ENCODE measurements at places on chromosomes 4 and X.

DNA sequence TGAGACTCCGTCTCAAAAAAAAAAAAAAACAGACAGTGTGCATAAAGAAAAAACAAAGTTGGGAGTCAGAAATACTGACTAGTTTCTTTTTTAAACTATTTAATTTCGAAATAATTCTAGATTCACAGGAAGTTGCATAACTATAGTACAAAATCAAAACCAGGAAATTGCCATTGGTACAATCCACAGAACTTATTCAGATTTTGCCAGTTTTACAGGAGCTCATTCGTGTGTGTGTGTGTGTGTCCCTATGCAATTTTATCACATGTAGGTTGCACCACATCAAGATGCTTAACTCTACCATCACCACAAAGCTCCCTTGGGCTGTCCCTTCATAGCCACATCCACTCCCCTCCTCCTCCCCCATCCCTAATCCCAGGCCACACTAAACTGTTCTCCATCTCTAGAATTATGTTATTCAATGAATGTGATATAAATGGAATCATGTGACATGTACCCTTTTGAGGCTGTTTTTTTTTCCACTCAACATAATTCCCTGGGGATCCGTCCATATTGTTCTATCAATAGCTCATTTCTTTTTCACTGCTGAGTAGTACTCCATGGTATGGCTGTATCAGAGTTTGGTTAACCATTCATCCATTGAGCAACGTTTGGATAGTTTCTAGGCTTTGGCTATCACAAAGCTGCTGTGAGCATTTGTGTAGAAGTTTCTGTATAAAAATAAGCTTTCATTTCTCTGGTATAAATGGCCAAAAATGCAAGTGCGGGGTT is 16.3 kb upstream of the DDX3X start:
- no peak for DNase-seq

GRCh38 chr4:167456619-167457018 is 222.3 kb upstream of the SPOCK3 start:
- DNase-seq: no peak

GRCh38 chrX:1781766-1782165 is 166.9 kb downstream of the ASMT start:
- DNase-seq: no peak

- DNase-seq: no peak
Observed at GRCh38 chr4:70667740-70668535, 1.6 kb upstream of the JCHAIN start.

GRCh38 chrX:135740681-135741149 is 27.3 kb downstream of the CT45A1 start:
- no peak for DNase-seq

DNA sequence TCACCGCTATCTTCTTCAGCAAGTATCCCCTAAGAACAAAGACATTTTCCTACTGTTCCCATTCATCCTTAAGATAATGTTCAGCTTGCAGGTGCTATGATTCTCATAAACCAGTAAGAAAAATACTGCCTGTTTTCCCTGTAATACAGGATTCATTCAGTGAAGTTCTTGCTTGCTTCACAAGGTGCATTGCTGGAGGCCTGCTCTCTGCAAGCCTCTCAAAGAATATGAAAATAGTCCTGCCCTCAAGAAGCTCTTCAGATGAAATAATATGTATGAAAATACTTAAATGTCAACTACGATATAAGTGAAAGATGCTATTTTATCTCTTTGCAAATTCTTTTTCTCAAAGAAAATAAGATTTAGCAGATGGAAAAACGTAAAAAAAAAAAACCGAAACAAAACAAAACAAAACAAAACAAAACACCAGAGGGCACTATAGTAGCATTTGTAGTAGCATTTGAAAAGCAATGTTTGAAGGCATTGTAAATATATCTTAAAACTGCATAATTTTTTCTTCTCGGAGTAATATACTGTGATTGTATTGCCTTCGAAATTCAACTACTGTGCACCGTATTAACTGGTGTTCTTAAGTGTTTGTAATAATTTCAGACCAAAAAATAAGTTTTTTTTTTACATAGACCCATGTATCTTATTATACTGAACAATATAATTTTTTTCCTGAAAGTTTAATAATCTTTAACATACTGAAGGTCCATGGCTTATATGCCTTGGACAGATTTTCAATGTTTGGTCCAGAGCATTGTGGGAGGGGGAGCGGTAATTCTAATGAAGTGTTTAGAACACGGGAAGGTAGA is 26.0 kb downstream of the ADH4 start:
- DNase-seq: no peak

Data from putamen (tissue), 1 donor.